ENCODE measurements at places on chromosomes 6 and 20.

DNA sequence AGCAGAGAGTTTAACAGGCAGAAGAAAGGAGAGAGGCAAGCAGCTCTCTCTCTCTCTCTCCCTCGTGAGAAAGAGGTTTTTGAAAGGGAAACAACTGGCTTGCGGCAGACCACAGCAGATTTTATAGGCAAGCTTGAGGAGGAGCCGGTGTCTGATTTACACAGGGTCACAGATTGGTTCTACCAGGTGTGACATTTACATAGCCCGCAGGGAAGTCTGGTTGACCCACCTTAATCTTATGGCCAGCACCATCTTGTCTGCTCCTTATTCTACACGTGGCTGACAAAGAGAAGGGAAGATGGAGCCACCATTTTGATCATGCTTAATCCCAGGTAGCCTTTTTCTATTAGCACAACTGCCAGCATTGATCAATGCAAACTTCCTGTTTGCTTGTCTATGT, 65.4 kb downstream of the OR2J2 start:
- no peak for DNase-seq

GRCh38 chr20:50750145-50750671, 18.8 kb downstream of the PARD6B start:
- no peak for DNase-seq

- no peak for DNase-seq
Observed at GRCh38 chr20:2859330-2860121, 13.8 kb upstream of the PTPRA start.

DNA sequence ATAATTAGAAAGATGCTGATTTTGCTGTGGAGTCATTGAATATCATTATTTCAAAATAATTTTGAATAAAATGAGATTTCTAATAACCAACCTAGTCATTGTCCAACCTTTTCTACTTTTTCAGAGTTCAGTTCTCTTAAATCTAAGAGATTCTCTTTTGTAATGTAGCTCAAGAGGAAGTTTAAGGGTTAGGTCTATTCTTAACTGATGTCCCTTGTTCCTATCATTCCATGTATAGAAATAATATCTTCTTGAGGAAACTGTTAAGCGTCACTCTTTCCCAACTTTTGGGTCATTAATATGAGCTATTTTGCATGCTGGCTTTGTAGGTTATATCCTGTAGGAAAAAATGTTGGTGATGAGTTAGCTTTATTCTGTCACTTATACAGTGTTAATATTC, 27.0 kb downstream of the RNF144B start:
- DNase-seq: no peak

GRCh38 chr6:79455446-79455845, 81.8 kb downstream of the LCA5 start:
- DNase-seq: no peak

DNA sequence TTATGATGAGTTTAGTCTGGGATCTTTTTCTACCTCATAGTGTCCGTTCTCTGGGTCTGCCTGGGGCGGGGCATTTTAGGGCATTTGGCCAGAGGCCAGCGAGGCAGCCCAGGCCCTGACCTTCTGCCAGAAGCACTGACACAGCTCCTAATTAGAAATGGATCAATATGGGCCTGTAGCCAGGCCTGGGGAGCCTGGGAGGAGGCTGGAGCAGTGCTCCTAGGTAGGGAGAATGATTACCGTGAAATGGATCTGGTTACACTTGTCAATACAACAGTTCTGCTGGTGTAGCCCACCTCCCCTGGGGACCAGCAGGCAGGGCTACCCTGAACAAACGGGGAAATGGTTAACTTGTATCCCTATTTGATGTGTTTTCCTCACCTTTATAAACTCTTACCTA, 23.0 kb downstream of the RALY start:
- DNase-seq: no peak

GRCh38 chr6:89582669-89583325, 55.8 kb downstream of the LYRM2 start:
- no peak for DNase-seq

DNA sequence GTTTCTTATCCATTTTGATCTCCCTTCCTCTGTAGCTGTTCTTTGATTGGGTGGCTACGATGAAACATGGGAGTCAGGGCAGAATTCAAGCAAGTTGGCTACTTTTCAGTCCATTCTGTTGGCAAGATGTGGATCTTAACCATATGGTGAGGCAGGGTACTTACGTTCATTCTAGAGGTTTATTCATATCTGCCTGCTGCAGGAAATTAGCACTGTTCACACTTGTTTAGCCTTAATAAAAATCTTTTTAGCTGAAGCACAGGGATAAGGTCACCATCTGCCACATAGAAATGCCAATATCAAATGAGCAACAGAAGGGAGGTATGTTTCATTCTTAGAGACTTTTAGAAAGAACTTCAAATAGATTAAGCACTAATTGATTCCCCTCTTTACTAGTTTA, 83.9 kb downstream of the GRIK2 start:
- DNase-seq: no peak

- DNase-seq: no peak
Observed at GRCh38 chr6:26403893-26404292, 1.8 kb downstream of the BTN3A1 start.

DNA sequence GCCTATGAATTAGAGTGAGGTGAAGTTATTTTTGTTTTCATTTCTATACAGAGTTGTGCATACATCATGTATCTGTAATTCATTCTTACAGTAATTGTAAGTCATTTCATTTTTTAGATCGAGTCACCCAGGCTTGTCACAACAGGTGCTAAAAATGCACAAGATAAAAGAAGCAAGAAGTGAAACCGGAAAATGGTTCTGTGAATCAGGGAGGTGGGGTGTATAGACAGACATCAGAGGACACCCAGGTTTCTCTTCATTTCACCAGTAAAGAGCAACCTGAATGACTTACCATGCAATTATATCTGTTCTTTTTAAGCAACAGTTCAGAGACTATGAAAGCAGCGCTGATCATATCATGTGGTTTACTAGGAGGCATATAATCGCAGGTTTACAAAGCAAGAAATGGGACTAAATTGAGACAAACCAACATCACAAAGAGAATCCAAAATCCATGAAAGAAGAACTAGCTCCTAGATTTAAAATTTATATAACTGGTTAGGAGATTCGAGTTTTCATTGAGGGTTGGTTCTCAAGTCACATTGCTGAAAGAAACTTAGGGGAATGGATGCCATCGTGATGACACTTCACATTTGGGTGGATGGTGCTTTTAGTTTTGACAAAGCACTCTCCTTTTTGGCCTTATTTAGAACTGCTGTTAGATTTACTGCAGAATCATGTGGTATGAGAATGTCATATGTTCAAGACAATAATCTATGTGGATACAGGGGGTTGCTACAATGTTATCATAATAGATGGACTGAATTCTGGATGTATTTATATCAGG, 27.9 kb upstream of the TBC1D7 start:
- no peak for DNase-seq

DNA sequence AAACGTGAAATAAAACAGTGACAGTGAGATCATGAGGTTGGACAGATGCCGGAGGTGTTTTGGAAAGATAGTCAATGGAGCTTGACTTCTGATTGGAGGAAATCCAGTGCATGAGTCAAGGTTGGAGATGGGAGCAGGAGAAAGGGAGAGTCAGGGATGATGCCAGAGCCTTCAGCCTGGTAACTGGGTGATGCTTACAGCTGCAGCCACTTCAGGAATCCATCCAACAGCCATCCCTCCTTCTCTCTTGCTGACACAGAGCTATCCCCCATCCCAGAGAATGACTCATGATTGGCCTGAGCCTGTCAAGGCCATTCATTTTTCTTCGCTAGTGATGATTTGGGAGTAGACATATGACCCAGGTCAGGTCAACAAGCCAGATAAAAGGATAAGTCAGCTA, 112.8 kb downstream of the SAMD5 start:
- no peak for DNase-seq

- no peak for DNase-seq
Observed at GRCh38 chr20:8095648-8096572, 36.2 kb upstream of the PLCB1 start.

DNA sequence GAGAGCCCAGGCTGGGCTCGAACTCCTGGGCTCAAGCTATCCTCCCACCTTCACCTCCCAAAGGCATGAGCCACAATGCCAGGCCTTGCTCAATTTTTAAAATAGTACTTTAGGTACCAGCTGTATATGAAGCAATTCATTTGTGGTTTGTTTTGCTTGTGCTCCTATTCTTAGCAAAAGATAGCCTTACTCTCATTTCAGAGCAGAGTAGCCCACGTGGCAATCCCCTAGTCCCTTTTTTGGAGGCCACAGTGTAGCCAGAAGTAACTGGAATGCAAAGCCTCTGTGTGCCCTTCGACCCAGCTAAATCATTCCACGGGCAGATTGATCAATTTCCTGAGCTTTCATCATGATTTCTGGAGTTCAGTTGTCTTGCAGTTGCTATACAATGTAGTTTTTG, 372.2 kb downstream of the NRN1 start:
- DNase-seq: no peak

DNA sequence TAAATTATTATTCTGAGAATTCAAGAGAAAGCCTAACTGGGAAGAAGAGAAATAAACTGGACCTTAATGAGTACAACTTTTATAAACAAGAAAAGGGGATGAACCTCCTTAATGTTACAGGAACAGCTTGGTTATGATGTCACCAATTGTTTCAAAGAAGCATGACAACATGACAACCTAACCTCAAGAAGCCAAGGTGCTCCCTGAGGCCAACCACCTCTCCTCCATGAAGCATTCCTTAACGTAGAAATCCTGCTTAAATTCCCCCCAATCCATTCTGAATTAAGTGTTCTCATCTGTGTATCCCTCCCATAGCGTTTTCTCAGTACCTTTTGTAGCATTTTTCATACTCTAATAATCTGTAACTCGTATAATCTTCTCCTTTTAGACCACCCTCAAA, 1.7 kb downstream of the HBS1L start:
- DNase-seq: no peak

- no peak for DNase-seq
Observed at GRCh38 chr6:84976526-84977362, 212.3 kb upstream of the TBX18 start.

DNA sequence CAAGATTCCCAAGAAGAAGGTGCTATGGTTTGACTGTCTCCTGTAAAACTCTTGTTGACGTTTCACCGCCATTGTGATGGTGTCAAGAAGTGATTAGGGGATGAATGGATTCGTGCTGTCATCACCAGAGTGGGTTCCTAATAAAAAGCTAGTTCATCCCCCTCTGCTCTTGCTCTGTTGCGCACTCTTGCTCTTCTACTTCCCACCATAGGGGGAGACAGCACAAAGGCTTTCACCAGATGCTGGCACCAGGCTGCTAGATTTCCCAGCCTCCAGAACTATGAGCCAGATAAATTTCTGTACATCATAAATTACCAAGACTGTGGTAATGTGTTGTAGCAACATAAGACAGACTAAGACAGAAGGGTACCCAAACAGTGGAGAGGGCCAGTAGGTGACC, 21.6 kb upstream of the CCDC28A start:
- DNase-seq: no peak

GRCh38 chr6:125363039-125363823, 61.5 kb upstream of the HDDC2 start:
- DNase-seq: no peak
